CD4-positive, alpha-beta T cell treated with Interleukin-4 for 4 hours (primary cell): ENCODE measurements at places on chromosomes 7 and 10.

DNA sequence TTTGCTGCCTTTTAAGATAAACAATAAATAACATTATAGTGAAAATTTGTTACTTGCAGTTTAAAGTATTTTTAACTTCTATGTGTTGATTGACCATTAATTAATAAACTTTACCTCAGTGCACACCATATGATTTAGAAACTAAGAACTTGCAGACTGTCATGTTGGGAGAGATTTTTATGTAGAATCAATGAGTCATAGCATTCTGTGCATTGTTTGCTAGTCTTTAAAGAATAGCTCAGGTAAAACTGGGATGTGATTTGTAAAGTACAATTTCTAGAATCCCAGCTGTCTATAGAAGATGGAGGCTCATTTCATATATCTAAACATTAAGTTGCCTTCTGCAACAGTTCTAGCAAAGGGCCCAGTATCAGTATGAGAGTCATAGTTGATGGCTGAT lies 199.6 kb upstream of the SEMA3A start:
- no peak for DNase-seq

- no peak for DNase-seq
Observed at GRCh38 chr7:96388620-96389383, 66.9 kb upstream of the SLC25A13 start.

DNA sequence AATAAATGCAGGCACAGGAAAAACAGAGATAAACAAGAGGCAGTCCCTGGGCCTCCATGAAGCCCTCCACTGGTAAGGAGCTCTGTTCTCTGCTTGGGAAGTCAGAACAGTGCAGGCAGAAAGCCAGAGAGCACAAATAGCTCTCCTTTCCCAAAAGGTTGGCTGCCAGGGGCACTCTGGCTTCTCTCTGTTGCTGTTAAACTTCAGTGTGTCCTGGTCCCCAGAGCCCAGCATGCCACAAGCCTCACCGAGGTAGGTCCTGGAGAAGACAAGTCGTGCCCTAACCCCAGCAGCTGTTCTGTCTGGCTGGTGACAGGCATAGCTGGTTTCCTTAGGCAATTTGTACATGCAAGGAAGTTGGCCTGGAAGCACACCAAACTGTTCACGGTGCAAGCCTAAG lies 17.3 kb downstream of the SLC16A12 start:
- DNase-seq = no peak

GRCh38 chr7:29488977-29489376 lies 74.7 kb upstream of the PRR15 start:
- no peak for DNase-seq

- DNase-seq = no peak
Observed at GRCh38 chr7:143217806-143218205, 4.0 kb upstream of the TAS2R40 start.

GRCh38 chr7:27143023-27143949 lies at the start of gene HOXA5:
HOXA5 (minus strand) TSS chr7:27143681; CDS start chr7:27143607, 74 bp downstream.
- no peak for DNase-seq

- no peak for DNase-seq
Observed at GRCh38 chr7:132472463-132473120, 103.7 kb downstream of the PLXNA4 start.

DNA sequence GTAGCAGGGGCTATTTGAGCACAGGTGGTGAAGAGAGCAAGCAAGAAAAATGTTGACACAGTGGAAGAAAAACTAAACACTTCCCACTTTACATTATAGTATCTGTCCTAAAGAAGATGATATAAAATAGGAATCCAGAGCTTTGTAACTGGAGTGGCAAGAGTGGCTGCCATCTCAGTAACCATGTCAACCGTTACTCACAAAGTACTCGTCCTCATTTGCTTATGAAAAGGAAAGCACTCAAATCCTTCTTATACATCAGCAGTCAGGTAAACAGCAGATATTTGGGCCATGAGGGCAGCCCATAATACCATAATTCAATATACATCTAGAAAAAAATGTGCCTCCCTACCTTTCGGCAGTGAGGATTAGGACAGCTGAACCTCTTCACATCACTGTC lies 70.1 kb downstream of the RNF216 start:
- DNase-seq = no peak

DNA sequence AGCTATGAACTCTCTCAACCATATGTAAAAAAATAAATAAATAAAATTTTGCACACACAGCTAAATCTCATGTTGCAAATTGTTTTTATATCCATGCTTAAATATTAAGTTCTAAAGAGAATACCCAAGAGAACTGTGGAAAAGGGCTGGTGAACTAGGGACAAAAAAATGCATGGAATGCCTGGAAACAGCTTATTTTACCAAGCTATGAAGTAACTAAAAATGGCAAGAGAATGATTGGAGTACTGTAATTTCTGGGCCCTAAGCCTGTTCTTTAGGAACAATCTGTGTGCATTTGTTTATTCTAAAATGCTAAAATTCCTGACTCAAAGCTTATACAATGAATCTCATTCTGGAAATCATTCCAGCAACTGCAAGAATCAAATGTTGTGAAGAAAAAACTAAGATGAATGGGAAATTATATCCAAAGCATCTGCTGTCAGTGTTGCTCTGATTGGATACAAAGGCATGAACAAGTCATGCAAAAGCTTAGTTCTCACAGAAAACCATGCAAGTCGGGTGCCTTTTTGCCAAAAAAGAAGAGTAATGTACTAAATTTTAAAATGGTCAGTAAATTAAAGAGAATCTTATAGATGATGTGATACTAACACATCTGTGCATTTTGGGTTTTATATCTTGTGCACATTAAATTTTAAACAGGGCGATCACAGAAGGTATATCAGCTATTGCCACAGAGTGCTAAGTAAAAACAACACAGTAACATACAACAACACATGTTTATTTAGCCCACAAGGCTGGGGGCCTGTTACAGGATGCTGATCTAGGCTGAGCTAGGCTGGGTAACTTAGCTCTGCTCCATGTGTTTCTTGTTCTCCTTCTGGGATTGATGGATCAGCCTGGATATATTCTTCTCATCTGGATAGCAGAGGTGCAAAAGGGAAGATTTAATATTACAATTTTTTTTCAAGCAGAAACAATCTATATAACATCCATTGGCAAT lies 453.5 kb upstream of the SEMA3A start:
- DNase-seq = no peak

GRCh38 chr10:23610626-23611307 lies 171.9 kb downstream of the OTUD1 start:
- DNase-seq = no peak

DNA sequence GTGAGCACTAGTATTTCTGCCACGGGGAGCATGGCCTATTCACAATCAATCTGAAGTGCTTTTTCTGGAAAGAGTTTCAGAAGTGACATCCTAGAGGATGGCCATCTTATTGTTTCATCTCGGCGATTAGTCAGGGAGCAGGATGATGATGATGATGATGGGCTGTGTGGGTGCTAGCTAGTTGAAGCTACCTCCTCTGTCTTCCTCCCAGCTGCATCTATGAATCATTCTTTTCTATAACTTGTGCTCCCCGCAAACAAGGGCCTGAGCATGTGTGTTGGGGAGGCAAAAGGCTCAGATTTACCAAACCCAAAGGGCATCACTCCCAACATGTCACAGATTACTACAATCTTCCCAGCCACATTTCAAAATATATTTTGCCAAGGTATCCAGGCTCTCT lies 118.7 kb upstream of the LAMB4 start:
- no peak for DNase-seq

DNA sequence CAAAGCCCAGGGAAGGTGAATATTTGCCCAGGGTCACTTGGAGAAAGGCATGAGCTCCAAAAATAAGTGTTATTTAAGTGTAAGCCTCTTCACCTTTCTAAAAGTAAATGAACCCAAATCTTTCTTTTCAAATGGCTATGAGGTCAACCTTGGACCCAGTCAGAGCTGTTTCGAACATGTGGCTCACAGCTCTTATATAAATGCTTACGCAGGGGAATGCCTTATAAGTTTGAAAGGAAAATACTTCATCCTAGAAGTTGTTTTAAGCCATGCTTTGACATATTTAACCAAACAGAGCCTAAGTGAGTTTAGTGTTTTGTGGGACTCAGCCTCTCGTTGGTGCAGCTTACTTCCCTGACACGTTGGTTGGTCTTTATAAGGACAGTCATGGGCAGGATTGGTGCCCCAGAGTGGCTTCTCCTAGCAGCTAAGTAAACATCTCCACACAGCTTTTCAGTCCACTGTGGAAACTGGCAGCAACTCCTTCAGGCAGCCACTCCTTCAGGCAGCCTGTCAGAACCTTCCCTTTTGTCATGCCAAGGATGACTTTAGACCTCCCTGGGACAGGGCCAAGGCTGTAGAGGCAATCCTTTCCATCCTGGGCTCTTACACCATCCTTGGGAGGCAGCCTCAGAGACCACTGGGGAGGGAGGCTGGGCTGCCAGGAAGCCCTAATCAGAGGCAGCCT lies 43.6 kb downstream of the MINDY4 start:
- DNase-seq = no peak

- no peak for DNase-seq
Observed at GRCh38 chr7:80608336-80608735, 30.1 kb upstream of the CD36 start.

- no peak for DNase-seq
Observed at GRCh38 chr7:657565-658119, 68.9 kb upstream of the DNAAF5 start.

- peak; percentile 44 for DNase-seq
Observed at GRCh38 chr7:98133181-98133580, 26.5 kb downstream of the LMTK2 start.

GRCh38 chr7:25496476-25497368 lies 268.4 kb upstream of the NPVF start:
- DNase-seq = no peak

- no peak for DNase-seq
Observed at GRCh38 chr7:36312915-36313334, 76.7 kb upstream of the ANLN start.

DNA sequence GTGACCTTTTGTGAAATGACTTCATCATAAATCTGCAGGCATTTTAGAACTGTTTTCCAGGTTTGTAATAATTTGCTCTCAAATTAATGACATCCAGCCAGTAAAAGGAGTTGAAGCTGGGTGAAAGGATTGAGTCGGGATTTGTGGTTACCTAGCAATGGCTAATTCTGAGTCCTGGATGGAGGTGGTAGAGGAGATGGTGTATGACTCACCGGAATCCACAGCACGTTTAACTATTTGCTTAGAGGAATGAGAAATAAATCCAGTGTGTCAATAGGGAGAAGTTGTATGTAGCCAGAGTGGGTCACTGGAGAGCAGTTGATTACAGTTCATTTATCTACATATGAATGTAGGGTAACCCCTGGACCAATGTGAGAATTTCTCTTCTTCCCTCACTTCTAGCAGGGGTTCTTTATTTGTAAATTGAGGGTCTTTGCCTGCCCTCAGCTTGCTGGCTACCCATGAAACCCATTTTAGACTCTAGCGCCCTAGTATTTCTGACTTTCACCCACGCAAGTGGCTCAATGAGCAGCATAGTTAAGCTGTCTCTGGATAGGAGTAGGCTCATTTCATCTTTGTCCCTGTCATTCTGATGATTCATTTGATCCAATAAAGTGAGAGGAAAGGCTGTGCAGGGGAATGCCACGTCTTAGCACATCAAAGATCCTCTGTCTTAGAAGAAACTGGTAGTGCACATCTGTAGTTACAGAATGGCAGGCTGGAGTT lies 547.8 kb downstream of the SORCS3 start:
- no peak for DNase-seq

GRCh38 chr10:89873055-89873454 lies 171.7 kb downstream of the KIF20B start:
- DNase-seq = no peak

DNA sequence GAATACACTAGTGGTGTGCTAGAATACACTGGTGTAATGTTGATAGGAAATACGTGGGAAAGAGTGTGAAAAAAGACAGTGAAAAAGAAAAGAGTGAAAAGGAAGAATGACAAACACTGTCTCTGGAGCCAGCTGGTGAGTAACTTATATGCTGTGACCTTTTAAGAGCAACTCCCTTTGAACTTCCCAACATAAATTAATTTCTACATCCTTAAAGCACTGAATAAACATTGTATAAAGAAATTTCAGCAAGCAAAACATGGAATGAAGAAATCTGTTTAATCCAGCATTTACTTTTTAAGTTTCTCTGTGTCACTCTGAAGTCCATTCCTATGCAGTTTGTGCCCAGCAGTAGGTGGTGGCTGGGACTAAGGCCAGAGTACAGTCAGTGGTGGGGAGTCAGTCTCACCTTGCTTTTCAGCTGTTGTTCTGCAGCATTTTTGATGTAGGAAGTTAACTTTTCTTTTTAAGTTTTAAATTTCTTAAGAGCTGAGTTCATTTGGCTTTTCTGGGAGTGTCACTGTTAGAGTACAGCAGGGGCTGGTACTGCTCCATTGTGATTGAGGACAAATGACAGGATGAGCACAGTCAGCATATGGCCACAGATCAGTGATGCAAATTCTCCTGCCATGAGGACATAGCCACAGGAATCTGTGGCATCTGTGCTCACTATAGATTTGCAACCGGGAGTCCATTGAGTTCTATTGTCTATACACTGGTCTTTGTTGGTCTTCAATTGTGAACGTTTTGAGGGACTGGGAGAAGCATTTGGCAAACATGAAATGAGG lies 321.8 kb downstream of the ZNF248 start:
- no peak for DNase-seq

DNA sequence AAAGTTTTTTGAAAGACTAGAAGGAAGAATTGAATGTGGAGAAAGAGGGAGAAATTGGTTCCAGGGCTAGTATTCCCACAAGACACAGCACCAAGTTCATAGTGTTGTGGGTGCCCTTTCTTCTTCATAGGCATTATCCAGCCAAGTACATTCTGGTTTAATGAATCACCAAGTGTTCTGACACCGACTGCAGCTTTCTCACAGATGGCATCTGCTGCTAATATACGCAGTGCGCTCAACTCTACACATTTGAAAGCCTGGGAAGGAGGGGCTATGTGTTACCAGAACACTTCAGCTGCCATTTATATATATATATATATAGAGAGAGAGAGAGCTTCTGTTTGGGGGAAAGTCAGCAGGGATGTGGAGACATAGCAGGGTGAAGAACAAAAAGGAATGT lies 1168.4 kb downstream of the GATA3 start:
- DNase-seq = no peak

GRCh38 chr10:76433161-76434005 lies 1002.0 kb downstream of the LRMDA start:
- DNase-seq = no peak

DNA sequence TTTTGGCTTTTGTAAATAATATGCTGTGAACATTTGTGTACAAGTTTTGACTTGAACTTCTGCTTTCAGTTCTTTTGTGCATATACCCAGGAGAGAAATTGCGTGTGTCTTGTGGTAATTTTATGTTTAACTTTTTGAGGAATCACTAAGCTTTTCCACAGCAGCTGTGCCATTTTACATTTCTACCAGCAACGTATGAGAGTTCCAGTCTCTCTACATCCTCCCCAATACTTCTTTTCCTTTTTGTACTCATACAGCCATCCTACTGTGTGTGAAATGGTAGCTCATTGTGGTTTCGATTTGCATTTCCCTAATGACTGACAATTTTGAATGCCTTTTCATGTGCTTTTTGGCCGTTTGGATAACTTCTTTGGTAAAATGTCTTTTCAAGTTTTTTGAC lies 66.3 kb upstream of the INHBA start:
- DNase-seq = no peak

GRCh38 chr7:158957921-158958491 lies 101.6 kb downstream of the DYNC2I1 start:
- DNase-seq = peak; percentile 30

GRCh38 chr10:91891125-91892001 lies 17.9 kb downstream of the FGFBP3 start:
- DNase-seq = no peak

- no peak for DNase-seq
Observed at GRCh38 chr7:48537561-48537960, 366.3 kb downstream of the ABCA13 start.

GRCh38 chr10:5424751-5425150 lies 12.4 kb downstream of the NET1 start:
- DNase-seq = no peak
